Activated naive CD4-positive, alpha-beta T cell treated with anti-CD3 and anti-CD28 coated beads, Interleukin-2, amount 50 U/mL, for 16 hours (primary cell): ENCODE measurements at places on chromosomes 16 and 17.

DNA sequence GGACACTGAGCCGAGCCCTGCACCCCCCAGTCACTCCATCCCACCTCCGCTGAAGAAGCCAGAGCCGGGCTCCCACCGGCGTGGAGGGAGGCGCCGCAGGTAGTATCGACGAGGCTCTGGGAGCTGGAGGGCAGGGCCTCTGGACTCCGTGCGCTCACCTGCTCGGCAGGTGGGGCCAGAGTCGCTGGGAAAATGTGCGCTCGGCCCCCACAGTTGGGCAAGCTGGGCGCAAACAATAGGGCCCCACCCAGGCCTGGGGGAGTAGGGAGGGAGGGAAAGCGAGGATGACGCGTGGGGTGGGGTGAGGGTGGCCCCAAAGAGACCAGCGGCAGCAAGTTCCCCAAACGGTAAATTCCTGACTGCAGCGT is 668 bp downstream of the JUP start:
- DNase-seq: no peak

DNA sequence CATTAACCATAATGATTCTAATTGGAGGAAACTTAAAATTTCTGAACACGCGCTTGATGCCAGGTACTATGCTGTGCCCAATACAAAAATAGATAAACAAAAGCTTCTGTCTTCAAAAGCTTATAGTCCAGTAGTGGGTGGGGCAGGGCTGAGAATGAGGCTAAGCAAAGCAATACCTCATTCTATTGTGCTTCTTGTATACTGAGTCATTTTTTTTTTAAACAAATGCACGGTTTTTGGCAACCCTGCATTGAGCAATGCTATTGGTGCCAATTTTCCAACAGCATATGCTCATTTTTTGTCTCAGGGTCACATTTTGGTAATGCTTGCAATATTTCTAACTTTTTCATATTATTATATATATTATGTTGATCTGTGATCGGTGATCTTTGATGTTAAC is 34.7 kb upstream of the HNF1B start:
- no peak for DNase-seq

- DNase-seq: no peak
These were observed 6.7 kb upstream of the CIITA start for GRCh38 chr16:10870137-10870776.

- DNase-seq: peak; percentile 42
These were observed at the start of gene RPRML for GRCh38 chr17:46979147-46979863. Gene RPRML (minus strand): TSS chr17:46979253. CDS start chr17:46979007, 246 bp downstream.

DNA sequence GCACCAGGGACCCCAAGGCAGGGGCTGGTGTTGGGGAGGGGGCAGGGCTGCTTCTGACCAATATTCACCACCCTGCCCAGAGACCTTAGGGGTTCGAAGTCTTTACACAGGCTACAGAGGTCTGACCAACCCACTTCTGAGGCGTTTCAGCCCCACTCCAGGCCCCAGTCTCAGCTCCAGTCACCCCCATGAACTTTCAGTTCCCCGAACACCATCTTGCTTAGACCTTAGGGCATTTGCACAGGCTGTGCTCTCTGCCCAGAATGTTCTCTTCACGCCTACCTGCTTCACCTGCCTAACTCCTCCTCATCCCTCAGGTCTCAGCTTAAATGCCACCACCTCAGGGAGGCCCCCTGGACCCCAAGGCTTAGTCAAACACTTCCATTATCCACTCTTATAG is 25.8 kb upstream of the CPNE2 start:
- no peak for DNase-seq

GRCh38 chr17:78142119-78142861 is 3.9 kb upstream of the C17orf99 start:
- no peak for DNase-seq
